ENCODE measurements at places on chromosomes 2 and 18. TPM values are rescaled to one million over a fixed set of nuclear protein-coding genes. Genes with fewer than 3 reads are reported as not detected.

The FOXI3 gene
- not detected for total RNA-seq

GRCh38 chr2:71922091-71922490, 225.6 kb downstream of the CYP26B1 start:
- no peak for DNase-seq

GRCh38 chr2:240353086-240353798, 82.2 kb upstream of the GPC1 start:
- peak; percentile 44 for DNase-seq

GRCh38 chr2:224938651-224939182, 103.6 kb downstream of the DOCK10 start:
- DNase-seq, result no peak

The PIKFYVE gene
- 59.0 TPM for total RNA-seq

The FAM210A gene
- total RNA-seq, result 15.1 TPM

- DNase-seq, result no peak
These were observed 14.6 kb downstream of the SLC4A5 start for GRCh38 chr2:74328573-74328972.

The CD302 gene
- 47.1 TPM for total RNA-seq

GRCh38 chr2:66790651-66791181, 355.8 kb downstream of the MEIS1 start:
- DNase-seq, result no peak

- DNase-seq, result no peak
These were observed 271.9 kb upstream of the CXCR4 start for GRCh38 chr2:136389809-136390208.

DNA sequence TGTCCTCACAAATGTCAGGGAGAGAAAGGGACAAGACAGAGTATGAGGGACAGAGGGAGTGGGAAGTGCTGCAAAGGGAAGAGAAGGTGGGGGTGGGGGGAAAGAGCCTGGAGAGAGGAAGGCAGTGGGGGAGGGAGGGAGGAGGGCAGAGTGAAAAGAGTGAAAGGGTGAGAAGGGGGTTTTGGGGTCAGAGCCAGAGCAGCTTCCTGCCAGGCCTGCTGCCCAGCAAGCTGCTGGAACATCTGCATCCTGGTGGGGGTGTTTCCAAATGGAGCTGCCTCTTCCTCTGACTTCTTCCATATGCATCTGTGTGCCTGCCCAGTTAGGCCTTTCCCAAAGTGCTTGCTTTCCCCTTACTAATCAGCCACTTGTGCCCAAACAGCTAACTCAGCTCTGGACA, 94.3 kb upstream of the CELF4 start:
- no peak for DNase-seq

DNA sequence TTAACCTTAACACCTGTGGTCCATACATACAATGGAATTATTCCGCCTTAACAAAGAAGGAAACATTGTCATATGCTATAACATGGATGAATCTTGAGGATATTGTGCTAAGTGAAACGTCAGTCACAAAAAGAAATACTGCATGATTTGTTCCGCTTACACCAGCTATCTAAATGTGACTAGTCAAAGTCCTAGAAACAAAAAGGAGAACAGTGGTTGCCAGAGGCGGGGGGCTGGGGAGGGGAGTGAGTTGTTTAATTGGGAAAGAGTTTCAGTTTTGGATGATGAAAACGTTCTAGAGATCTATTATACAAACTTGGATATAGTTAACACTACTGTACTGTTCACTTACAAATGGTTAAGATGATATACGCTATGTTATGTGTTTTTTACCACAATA, 72.0 kb downstream of the SPRED2 start:
- DNase-seq, result no peak

- DNase-seq, result no peak
These were observed 66.5 kb upstream of the CTNNA2 start for GRCh38 chr2:79446313-79446712.

The ACTG2 gene
- 4.4 TPM for total RNA-seq

- DNase-seq, result no peak
These were observed 48.2 kb upstream of the MSTN start for GRCh38 chr2:190110699-190111098.

The CCBE1 gene
- total RNA-seq, result 0.67 TPM

The C2orf81 gene
- 4.4 TPM for total RNA-seq

DNA sequence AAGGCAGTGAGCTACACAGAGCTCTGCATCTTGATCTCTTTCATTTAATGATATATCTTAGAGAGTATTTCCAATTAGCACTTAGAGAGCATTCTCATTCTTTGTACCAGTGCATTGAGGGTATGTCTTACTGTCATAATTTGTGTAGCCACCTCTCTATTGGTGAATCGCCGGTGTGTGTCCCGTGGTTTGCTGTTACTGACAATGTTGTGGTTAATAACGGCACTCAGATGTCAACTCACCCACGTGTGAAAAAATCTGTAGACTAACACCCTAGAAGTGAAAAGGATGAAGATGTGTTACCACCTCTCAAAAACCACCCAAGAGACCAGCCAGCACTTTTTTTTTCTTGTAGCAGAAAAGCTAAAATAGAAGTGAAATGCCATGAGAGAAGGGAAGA, 37.1 kb downstream of the TEX51 start:
- no peak for DNase-seq

DNA sequence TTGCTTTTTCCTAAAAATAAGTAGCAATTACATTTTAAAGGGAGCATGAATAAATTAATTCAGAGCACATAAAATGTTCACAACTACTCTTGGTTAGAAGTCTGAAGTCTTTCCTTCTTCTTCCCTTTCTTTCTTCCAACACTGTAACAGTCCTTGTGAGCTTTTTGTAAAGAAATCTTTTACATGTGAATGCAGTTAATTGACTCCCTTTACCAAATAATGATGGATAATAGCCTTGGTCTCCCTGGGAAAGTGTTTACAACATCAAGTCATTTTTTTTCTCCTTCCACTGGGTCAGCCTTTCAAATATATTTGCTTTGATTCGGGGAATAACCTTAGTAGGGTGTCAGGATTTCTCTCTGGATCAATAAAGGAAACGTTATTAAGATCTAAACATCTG, 39.1 kb downstream of the CALCRL start:
- no peak for DNase-seq

GRCh38 chr18:48803951-48804855, 146.6 kb downstream of the SMAD7 start:
- DNase-seq, result peak; percentile 35

DNA sequence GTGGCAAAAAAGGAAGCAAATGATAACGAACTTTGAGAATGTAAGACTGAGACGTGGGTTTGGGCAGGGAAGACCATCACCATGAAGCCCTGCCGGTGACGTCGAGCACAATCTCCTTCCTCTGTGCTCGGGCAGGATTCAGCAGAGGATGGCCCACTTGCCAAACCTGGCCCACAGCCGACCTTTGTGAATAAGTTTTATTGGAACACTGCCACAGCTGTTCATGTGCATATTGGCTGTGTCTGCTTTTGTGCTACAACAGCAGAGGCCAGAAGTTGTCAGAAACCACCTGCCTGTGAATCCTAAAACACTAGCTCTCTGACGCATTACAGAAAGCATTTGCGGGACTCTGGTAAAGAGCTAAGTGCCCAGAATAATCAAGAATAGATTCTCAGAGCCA, 223.9 kb downstream of the MYT1L start:
- DNase-seq, result no peak

DNA sequence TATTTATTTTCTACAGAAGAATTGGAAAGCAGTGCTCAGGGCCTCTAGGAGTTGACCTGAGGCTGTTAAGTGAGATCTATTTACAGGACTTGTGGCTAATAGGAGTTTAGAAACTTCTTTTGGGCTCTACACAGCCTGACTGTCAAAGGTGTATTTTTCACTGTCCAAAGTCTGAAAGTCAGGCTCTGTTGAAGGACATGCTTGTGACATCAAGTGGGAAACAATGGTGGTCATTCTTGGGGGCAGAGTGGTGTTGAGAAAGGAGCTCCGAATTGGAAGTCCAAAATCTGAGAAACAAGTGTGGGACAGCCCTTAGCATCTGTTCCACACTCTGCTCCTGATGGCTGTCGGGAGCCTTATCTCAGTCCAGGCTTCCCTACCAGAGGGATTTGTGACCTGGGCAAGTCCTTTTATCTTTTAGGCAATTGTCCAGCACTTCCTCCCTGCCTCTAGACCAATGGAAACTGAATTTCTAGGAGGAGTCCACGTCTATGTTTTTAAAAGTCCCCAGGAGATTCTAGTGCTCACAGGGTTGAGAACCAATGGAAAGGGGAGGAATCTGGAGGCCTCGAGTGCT, 76.4 kb downstream of the LIPG start:
- peak; percentile 2 for DNase-seq

GRCh38 chr18:46001892-46002291, 34.8 kb upstream of the EPG5 start:
- no peak for DNase-seq

DNA sequence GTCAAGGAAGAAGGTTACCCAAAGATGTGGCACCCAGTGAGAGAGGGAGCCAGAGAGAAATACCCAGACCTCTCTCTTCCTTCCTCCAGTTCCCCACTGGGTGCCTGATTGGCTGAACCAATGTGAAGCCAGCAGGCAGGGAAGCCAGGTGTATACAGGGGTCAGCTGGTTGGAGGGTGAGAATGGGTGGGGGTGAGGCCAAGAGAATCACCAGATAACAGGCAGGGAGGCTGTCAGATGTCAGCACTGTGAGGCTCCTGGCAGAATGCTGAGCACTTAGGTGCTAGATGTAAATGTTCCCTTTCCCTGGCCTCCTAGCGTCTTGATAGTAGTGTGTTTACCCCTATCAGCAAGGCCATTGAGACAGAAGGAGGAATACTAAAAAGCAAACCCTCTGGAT, 104.0 kb upstream of the MGAT5 start:
- DNase-seq, result no peak

The LRRC30 gene
- not detected for total RNA-seq

The TMEM178A gene
- 6.6 TPM for total RNA-seq

The FSIP2 gene
- 1.3 TPM for total RNA-seq

GRCh38 chr2:85712849-85713612, 18.9 kb downstream of the GNLY start:
- DNase-seq, result no peak

The ADCY3 gene
- 306 TPM for total RNA-seq

GRCh38 chr18:31211047-31211446, 48.4 kb upstream of the DSC1 start:
- DNase-seq, result no peak

The CIB4 gene
- total RNA-seq, result not detected

DNA sequence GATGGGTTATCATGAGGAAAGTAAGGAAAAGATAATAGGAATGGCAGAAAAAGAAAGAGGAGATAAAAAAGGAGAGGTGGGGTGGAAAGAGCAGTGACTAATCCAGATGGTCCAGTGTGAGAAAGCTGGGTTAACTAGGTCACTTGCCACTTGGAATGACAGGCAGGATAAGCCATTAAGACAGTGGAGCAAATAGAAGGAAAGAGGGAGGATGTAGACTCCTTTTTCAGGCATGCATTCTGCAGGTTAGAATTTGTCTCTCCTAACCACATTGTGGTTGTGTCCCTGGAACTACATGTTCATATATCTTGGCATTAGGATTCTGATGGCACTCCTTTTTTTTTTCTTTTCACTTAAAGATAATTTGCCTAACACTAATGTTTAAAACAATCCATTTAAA, 13.4 kb upstream of the NEMP2 start:
- DNase-seq, result no peak

The CFLAR gene
- total RNA-seq, result 210 TPM

GRCh38 chr18:5103286-5103685, 93.8 kb downstream of the AKAIN1 start:
- DNase-seq, result no peak

The CPSF3 gene
- total RNA-seq, result 16.0 TPM

DNA sequence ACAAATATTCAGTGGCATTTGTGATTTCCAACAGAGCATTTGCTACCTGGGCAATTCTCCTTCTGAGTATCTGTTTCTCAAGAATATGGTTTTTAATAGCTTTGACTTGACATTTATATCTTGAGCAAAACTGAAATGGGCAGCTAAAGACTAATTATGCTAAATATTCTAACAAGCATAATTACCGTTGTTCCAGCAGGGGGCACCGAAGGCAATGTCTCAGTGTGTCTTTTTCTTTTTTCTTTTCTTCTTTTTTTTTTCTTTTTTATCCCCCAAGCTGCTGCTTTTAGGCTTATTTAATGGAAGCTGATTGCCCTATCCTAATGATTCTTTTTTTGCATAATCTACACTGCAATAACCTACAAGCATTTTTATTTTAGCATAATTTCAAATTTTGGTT, 138.9 kb upstream of the NABP1 start:
- DNase-seq, result no peak

DNA sequence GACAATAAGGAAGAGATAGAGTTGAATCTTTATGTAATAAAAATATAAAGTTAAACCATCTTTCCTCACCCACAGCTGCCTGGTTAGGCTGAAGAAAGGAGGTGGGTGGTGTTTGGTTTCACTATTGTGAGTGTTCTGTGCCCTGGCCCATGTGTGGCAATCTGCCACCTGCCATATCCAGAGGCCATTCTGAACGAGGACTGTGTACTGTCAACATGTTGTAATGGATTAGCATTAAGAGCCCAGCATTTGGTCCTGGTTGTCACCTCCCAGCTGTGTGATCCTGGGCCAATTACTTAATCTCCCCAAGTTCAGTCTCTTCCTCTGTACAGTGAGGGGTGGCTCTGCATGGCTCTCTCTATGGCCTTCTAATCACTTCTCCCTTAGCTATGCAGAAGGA, 118.2 kb upstream of the SEC11C start:
- DNase-seq, result no peak

GRCh38 chr2:33323957-33324356, 152.5 kb upstream of the RASGRP3 start:
- DNase-seq, result no peak

- DNase-seq, result no peak
These were observed 127.4 kb downstream of the DPP4 start for GRCh38 chr2:161946489-161947107.

The RAX gene
- total RNA-seq, result not detected

Data from sciatic nerve (tissue), 2 donors.